ENCODE measurements at places on chromosomes 3 and 15.

DNA sequence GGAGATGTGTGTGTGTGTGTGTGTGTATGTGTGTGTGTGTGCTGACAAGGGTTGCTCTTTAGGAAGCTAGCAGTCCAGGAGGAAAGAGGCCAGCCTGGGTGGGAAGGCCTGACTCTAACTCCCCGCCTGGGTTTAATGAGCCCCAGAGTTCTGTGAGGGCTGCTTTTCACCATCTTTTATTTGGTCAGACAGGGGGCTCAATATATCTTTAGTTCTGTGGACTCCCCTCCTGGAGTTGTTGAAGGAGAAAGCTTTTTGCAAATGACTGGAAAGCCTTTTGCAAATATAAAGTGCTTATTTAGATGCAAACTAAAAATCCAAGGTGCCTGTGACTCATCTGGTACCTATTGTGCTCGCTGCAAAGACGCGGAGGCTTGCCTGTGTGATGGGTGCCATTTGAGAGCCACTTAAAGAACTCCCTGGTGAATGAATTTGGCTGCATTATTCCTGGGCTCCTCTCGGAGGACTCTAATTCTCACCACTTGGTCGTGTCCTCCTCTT lies 24.5 kb downstream of the DRD3 start:
- DNase-seq = no peak

DNA sequence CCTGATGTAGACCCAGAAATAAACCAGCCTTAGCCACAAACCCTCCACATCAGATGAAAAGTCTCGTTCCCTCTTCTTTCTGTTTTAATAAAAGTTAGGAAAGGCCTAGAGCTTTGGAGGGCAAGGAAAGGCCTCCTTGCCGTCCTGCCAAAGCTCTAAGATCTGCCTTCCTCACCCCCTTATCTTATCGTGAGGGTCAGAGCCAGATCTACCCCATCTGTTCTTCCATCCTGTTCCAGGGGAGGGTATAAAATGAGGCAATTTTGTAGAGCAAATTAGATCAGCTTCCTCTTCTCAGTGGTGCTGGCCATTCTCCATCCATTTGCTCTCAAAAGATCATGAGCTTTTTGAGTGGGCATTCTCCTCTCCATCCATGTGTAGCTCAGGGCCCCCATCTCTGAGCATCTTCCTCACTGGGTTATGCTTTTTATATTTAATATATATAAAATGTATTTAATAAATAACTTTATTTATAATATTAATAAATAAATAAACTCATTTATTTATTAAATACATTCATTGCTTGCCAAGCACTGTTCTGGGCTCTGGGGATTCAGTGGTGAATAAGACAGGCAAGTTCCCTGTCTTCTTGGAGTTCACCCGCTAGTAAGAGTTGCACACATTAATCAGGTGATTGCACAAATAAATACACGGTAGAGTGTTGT lies 2.0 kb upstream of the SLC24A1 start:
- DNase-seq = no peak

GRCh38 chr3:189324538-189325138 lies 152.9 kb downstream of the TPRG1 start:
- DNase-seq = peak; percentile 61

DNA sequence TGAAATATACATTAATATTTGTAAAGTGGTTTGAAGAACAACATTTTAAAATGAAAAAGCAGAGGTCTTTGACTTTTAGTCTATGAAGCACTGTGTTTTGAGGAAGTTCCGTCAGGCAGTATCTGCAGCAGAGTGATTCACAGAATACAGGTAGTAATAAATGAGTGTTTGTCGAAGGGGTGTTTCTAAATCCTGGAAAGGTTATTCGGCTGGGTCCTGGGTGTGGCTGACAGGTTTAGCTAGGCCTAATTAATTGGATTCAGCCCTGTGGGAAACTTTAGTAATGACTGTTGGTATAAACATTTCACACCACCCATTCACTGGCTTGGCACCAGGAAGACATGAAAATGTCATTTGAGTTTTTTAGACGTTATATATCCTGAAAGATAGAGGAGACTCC lies 51.3 kb downstream of the TIPARP start:
- no peak for DNase-seq

GRCh38 chr3:14333215-14333614 lies 69.2 kb upstream of the SLC6A6 start:
- DNase-seq = no peak

GRCh38 chr15:71237456-71238188 lies 122.4 kb downstream of the THSD4 start:
- no peak for DNase-seq

GRCh38 chr3:49607105-49607591 lies 52.9 kb downstream of the BSN start:
- no peak for DNase-seq

DNA sequence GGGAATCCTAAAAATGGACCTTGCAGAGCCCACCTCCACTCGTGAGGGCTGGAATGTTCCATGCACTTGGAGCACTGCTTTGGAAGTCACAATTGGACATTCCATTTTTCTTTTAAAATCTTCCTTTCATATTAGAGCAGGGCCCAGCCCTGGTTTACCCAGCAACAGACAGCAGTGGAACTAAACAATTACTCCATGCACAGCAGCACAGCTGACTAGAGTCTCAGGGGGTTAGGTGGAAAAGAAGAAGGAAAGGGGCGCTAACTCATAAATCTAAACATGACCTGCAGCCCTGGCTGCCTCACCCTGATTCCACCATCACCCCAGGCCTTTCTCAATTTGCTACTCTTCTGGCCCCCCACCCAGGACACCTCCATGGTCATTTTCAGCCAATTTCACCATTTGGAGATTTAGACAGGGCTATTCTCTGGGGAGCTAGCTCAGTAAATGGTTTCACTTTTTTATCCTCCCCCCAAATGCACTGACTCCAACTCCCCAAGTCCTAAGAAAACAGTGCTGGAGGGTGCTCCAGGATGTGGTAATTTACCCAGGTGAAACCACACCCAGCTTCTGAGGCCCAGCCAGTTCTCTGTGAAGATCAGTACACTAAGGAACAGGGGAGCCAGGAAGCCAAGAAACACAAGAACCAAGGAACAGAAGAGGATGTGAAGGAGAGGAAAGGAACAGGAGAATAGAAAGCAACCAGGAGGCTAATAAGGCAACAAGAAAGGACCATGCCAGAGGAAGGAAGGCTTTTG lies 1.6 kb upstream of the LRRC31 start:
- DNase-seq = no peak

- DNase-seq = no peak
These were observed 87.5 kb downstream of the NEK10 start for GRCh38 chr3:27281671-27282150.

DNA sequence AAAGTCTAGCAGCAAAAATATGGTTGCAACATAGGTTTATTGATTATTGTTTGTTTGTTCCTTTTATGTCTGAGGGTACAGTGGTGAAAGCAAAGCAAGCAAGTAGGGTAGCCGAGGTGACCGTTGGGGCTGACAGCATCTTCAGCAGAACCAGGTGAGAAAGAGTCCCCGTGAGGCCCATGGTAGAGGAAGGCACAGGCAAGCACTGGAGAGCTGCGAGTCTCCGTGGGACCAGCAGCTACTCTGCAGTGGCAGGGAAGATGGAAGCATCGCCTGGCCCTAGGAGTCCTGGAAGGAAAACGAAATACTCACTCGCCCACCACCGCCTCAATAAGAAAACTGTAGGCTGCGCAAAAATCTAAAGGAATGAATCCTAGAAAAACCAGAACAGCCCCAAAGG lies 25.3 kb upstream of the GABRA5 start:
- DNase-seq = no peak

- DNase-seq = no peak
These were observed 46.3 kb downstream of the LIMD1 start for GRCh38 chr3:45640724-45641361.

DNA sequence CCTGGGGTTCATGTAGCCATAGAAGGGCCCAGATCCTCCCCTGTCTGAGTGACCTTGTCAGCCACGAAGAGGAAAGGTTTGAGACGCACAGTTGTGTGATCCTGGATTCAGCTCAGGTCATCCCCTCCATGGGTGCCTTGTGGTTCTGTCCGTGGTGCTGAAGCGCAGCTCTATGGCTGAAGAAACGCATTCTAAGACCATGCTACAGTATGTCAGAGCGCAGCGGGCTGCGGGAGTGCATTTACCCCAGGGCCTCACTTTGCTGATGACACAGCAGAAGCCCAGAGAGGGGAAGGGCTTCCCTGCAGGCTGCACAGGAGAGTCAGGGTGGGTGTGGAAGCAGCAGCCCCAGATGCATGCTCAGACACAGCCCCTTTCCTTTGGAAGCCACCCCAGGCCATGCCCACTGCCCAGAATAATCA lies 68.8 kb upstream of the IQSEC1 start:
- no peak for DNase-seq

GRCh38 chr3:129161860-129162271 lies 1.0 kb upstream of the ISY1 start:
- no peak for DNase-seq

DNA sequence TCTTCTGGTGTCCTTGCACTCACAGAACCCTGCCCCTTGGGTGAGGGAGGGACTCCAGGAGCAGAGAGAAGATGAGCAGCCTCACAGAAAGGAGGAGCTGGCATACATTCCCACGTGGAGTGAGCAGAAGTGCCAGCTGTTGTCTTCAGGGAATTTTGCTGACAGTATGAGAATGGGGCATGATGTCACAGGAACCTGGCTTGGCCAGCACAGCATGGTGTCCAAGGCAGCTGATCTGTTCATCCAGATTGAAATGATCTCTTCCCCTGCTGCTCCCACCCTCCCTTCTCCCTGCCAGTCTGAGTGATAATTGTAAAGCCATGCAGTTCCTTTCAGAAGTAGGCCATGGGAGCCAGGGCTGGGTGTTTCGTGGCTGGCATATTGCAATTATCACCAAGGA lies 53.3 kb downstream of the GJD2 start:
- no peak for DNase-seq

- no peak for DNase-seq
These were observed 44.5 kb downstream of the GOLGA6L2 start for GRCh38 chr15:23402544-23402943.

DNA sequence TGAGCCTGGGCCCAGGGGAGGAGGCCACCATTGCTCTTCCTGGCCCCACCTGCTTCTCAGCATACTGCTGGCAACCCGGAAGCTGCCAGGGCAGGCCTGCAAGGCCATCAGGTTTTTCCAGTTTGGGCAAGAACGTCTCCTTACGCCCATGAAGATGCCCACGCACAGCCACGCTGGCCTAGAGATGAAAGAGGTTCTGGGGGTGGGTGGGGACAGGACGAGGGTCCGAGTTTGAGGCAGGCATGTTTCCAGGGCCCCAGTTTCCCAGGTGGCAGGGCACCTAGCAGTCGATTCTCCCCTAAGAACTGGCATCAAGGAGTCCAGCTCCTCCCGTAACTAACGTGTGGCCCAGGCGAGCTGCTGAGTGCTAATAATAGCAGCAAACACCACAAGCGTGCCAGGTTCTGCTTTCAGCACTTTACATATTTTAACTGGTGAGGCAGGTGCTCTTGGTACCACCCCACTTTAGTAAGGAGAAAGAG lies 45.8 kb downstream of the ZNF710 start:
- no peak for DNase-seq

DNA sequence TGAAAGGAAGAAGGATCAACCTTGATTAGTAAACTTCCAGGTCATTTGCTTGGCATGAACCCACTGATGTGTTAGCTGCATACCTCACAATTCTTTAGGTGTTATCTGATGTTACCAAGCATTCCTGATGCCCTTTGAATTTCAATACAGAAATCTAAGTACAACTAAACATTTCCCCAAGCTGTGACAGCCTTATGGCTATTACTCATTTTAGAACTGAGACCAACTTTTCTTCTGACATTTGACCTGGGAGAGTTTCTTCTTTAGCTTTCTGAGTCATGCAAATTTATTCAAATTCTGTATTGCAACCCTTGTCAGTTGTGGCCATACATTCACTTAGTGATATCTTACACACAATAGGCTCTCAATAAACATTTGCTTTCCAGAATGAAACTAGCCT lies 124.3 kb downstream of the TIGIT start:
- DNase-seq = no peak

DNA sequence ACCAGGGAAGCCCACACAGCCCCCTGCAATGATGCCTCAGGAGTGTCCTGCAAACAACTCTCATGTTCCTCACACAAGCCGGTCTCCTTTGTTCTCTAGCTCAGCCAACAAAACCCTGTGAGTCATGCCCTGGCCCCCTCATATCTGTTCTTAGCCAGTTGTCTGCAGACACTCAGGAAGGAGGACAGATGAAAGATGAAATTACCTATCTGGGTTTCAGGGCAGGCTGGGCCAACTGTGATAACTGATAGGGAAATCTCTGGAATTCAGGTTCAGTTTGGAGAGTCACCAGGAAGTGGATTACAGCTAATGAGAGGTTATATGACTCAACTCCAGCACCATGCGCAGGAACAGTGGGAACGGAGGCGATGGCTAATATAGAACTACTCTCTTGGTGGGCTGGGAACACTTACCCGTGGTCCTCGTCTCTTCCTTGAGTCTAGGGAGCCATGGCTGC lies 352.0 kb upstream of the ADAMTS9 start:
- no peak for DNase-seq

- no peak for DNase-seq
These were observed 265.5 kb downstream of the SATB1 start for GRCh38 chr3:18159681-18160080.

DNA sequence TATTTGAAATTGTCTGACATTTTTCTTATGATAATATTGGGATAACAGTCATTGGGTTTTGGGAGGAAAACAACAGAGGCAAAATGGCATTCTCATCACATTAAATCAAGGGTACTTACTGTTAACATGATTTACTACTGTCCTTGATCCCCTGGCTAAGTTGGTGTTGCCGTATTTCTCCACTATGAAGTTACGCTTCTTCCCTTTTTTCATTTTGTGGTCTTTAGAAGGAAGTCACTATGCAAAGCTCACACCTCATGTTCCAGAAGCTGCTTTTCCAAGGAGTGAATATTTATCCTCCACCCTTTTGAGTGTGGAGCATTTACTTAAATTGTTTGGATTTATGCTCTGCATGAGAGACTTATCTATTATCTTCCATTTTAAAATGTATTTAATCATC lies 63.7 kb downstream of the ALCAM start:
- no peak for DNase-seq

- DNase-seq = no peak
These were observed at the start of gene DNASE1L3 for GRCh38 chr3:58210761-58211460. Gene DNASE1L3 (minus strand): TSS chr3:58210972. CDS start chr3:58210906, 66 bp downstream.

DNA sequence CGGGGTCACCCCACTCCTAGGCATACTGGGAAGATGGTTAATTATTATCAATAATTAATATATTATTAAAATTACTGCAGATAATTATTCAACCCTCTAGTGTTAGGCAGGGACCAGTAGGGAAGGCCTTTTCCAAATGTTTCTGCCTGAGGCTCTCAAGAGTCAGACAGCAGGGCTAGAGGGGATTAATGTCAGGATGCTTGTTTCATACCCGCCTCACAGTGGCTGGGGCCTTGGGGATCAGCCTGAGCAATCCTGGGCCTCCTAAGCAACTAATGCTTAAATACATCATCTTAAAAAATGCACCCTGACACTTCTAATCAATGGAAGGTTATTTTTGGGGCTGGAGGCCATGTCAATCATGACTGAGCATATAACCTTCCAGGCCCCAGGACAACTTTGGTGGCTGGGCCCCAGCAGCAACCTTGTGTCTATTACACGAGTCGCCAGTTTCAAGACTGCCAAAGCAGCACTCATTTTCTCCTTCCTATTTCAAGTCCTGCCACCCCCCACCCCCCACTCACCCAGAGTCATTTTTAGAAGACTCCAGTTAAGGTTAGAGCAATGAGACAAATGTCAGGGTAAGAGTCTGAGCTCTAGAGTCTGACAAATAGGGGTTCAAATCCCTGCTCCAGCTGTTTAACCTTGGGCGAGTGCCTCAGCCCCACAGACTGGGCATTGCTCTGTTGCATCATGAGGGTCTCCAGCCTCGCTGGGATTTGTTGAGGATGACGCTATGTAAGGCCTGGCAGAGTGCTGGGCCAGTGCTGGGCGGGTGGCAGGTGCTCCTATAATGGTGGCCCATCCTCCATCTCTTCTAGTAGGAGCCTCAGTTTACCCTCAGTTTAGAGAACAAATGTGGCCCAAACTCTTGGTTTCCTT lies 6.1 kb downstream of the AMOTL2 start:
- no peak for DNase-seq
